WTC11 (cell line): ENCODE measurements at places on chromosomes 7 and 10.

DNA sequence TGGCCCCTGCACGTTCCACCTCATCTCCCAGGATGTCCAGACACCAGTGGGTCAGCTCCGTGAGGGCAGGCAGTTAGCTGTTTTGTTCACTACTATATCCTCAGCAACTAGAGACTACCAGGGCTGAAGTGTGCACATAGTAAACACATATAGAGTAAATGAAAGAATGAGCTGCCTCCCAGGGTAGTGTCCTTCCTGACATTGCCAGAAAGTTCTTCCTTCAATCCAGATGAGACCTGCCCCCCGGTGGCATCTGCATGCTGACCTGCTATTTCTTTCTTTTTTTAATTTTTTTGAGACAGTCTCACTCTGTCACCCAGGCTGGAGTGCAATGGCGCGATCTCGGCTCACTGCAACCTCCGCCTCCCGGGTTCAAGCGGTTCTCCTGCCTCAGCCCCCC lies 14.0 kb upstream of the ARPC1A start:
- peaks cover 3% of the 10 kb centered on the region; the same call in 1 of the 2 replicates for H3K36me3 ChIP-seq
- DNase-seq = no peak
- H3K27me3 ChIP-seq = no peaks in the 10 kb centered on the region
- no peak overlapping the region for H3K27ac ChIP-seq

- H3K36me3 ChIP-seq = no peaks in the 10 kb centered on the region
- DNase-seq = no peak
- H3K4me3 ChIP-seq = no peak overlapping the region
- H3K4me1 ChIP-seq = no peaks in the 10 kb centered on the region
- no peaks in the 10 kb centered on the region; the same call in 1 of the 2 replicates for H3K27me3 ChIP-seq
Observed at GRCh38 chr7:18177815-18178660, 150.4 kb upstream of the PRPS1L1 start.

- peak overlapping the region; percentile 34; the same call in 1 of the 2 replicates for H3K27ac ChIP-seq
- H3K27me3 ChIP-seq = no peaks in the 10 kb centered on the region
- no peak for DNase-seq
- no peak overlapping the region for H3K4me3 ChIP-seq
- peaks cover 46% of the 10 kb centered on the region for H3K4me1 ChIP-seq
- peaks cover 79% of the 10 kb centered on the region for H3K36me3 ChIP-seq
Observed at GRCh38 chr7:151484971-151485707, 34.6 kb downstream of the RHEB start.

- no peak overlapping the region for H3K4me3 ChIP-seq
- H3K27me3 ChIP-seq = peaks cover 41% of the 10 kb centered on the region
- no peak overlapping the region for H3K27ac ChIP-seq
- no peak for DNase-seq
- peaks cover 9% of the 10 kb centered on the region for H3K4me1 ChIP-seq
Observed at GRCh38 chr10:103490986-103491314, 2.6 kb upstream of the NEURL1 start.
